ENCODE measurements at places on chromosomes 11 and 22.

- no peak for DNase-seq
Measured at GRCh38 chr22:45129703-45130524, 33.8 kb upstream of the NUP50 start.

GRCh38 chr11:79515781-79516180, 75.0 kb upstream of the TENM4 start:
- no peak for DNase-seq

DNA sequence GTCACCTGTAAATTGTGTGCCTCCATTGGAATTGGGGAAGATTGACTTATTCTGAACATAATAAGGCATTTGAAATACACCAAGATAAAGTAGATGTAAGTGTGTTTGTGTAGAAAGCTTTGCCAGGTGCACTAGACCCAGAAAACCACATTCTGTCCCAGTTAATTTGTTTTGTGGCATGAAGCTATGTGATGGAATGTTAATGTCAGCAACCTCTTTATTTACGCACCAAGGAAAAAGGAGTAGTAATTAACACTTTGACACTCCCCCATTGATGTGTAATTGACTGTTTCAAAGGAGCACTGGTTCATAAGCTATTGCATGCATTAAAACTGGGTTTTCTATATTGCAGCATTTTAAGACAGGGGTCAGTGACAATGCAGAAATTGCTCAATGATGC, 14.3 kb downstream of the EIF3M start:
- peak; percentile 56 for DNase-seq

DNA sequence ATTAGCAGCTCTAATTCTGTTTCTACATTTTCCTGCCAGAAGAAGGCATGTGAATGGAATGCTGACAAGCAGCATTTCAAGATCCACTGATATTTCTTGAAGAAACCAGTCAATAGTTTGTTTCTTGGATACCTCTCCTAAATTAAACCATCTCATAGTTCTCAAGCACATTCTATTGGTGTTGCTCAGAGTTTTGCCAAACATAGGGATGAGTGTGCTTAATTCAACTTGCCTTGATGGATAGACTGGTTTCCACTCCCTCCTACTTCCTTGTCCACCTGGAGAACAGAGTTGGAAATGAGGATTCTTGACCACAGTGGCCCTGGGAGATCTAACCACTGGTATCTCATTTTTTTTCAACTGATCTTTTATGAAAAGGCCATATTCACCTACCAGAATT, 29.8 kb upstream of the DDX10 start:
- DNase-seq: no peak
